ENCODE measurements at places on chromosomes 6 and 20.

- DNase-seq = no peak
Observed at GRCh38 chr6:133740816-133741215, 148.1 kb upstream of the TCF21 start.

DNA sequence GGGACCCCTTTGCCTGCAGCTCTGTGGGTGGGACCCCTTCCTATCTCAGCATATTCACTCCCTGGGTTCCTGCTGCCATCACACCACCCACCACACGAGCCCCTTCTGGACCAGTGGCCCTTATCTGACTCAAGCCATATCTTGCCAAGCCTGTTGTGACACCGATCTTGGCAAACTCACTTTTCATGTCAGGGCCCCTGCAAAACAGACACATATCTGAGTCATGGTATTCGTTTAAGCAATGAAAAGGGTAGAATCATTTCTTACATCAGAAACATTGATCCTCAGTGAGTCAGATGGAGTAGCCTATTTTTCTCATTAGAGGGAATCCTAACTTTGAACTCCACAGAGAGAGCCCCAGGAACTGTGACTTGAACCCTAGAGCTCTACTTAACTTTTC is 10.6 kb downstream of the RAET1E start:
- no peak for DNase-seq

DNA sequence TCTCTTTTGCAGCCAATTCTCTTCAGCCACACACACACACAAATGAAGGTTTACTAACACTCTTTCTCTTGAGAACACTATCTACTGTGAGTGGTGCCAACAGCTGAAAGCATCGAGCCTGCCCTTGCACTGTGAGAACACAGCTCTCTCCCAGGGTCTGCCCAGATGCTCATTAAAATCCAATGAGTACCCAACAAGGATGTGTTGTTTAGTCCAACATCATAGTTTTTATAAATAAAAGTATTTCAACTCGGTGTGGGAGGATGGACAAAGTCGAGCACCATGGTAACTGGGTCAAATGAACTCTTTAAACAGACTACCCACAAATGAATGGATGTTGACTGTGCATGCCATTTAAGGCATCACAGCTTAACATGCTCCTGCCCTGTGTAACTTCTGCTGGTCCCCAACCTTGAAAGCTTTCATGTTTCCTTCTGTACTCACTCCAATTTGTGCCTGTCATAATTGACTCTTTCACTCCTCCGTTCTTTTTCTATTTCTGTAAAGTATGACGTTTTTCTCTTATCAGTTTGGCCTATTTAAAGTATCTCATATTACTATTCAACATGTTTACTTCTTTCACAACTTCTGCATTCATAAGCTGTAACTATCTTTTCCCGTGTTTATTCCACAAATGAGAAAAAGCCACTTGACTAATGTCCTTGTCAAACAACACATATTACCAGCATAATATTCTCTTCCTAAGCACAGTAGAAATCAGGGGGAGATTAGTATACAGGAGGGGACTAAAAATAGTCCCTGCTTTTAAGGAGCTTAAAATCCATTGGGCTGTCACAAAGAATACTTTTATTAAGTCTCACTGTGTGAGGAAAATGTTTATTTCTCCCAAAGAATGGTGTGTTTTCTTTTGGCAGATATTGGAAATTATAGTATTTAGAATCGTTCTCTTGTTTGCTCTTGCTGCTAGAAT is 215.4 kb downstream of the RFPL4B start:
- DNase-seq = no peak

- DNase-seq = no peak
Observed at GRCh38 chr6:82984720-82985119, 80.9 kb downstream of the UBE3D start.

- DNase-seq = no peak
Observed at GRCh38 chr20:1998715-1999114, 4.9 kb upstream of the PDYN start.

- no peak for DNase-seq
Observed at GRCh38 chr6:156114541-156114940, 658.9 kb upstream of the NOX3 start.
